ENCODE measurements at places on chromosomes 11 and 22. TPM values are rescaled to one million over a fixed set of nuclear protein-coding genes. Genes with fewer than 3 reads are reported as not detected.

GRCh38 chr11:94528551-94528950 lies 15.2 kb upstream of the FUT4 start:
- DNase-seq = no peak

DNA sequence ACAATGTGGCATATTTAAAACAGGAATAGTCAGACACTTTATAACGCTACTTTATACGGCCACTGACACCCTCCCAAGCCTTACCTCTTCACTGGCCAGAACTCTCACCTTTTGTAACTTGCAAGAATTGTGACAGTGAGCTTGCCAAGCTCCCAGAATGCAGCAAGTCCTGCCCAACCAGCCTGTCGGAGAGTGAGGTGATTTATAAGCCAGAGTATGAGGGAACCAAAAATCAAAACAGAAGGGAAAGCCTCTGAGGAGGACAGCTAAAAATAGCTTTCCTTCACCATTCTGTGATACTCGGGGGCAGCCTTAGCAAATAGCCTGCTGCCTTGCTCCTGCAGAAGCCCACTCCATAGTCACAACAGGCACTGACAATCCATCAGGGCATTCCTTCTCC lies 229.7 kb downstream of the FAM76B start:
- no peak for DNase-seq

DNA sequence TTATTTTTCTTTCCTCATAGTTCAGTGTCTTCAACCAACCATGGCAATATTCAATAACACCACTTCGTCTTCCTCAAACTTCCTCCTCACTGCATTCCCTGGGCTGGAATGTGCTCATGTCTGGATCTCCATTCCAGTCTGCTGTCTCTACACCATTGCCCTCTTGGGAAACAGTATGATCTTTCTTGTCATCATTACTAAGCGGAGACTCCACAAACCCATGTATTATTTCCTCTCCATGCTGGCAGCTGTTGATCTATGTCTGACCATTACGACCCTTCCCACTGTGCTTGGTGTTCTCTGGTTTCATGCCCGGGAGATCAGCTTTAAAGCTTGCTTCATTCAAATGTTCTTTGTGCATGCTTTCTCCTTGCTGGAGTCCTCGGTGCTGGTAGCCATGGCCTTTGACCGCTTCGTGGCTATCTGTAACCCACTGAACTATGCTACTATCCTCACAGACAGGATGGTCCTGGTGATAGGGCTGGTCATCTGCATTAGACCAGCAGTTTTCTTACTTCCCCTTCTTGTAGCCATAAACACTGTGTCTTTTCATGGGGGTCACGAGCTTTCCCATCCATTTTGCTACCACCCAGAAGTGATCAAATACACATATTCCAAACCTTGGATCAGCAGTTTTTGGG lies at the start of gene OR51T1:
TSS of gene OR51T1 (plus strand) at position 41 of the 641 bp plus-strand sequence. CDS start at position 41, 0 bp downstream.
- no peak for DNase-seq

DNA sequence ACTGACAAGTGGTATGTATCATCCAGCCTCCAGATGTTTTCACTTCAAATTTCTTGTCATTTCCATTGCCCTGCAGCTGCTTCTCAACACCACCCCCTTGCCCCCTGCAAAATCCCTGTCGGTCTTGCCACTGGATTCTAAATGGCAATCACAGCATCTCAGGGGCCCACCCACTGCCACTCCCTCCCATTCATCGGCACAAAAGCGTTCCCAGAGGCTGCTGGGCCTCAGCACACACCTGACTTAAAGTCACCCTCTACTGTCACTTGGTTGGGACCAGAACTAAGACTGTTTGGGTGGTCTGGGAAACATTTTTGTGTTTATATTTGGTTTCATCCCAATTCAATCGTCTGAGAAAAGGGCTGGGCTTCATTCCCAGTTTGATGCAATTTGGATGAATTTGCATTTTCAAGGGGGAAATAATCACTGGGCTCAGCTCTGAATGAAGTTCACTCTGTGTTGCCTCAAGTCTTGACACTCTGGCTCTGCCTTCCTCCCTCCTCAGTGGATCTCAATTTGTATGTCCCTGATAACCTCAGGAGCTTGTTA lies 27.1 kb downstream of the SYT13 start:
- DNase-seq = no peak

- no peak for DNase-seq
Observed at GRCh38 chr22:33006220-33006954, 51.8 kb downstream of the SYN3 start.

SLC37A4 gene
- total RNA-seq = 50.2 TPM

DNA sequence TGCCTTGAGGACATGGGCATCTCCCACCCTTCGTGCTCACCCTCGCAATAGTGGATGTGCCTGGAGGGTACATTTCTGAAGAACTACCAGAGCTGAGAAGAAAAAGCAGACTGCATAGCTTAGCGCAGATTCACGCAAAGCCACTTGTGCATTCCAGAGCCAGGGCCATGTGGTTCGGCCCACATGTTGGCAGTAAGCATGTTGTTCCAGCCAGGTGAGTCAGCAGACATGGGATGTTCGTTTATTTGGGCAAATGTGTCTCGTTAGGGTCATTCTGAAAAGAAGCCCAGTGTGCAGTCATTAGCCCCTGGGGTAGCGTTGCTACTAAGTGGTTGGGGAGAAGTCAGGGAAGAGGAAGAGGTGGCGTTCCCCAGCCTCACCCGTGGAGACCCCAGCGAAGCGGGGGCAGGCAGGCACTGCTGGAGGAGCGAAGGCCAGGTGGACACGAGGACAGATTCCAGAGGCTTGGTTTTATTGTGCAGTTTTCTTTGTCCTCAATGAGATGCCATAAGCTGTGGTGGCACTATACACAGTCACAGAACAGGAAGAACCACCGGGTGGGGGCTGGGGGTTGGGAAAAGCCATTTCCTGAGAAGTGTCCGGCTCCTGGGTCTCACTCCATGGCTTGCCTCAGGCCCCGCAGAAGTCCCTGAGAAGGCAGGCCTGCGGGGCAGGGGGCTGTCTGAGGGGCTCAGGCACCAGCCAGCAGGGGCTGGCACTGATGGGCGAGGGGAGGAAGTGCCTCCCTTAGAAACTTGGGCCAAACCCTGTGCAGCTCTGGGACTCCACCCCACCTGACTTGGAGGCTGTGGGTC lies 5.0 kb downstream of the THY1 start:
- no peak for DNase-seq

DNA sequence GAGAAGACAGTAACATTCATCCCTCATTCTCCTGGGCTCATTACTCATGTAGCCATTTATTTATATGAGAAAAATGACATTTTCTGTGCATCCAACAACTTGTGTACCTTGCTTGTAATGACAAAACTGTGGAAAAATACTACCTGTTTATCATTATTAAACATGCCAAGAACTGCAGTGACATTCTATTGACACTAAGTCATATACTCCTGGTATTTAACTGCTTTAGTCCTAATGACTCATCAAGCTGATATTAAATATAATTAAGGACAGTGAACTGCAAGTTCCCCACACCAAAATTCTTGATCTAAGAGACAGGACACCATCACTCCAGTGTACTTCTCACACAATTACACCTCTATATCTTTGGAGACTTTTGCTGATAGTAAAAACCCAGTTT lies 1328.7 kb upstream of the RAG2 start:
- no peak for DNase-seq

AHNAK gene
- total RNA-seq = 1.2 TPM

SCUBE2 gene
- total RNA-seq = 7.5 TPM

LRRC74B gene
- total RNA-seq = not detected

GRCh38 chr22:50599816-50600455 lies 657 bp upstream of the MAPK8IP2 start:
- peak; percentile 76 for DNase-seq

DNA sequence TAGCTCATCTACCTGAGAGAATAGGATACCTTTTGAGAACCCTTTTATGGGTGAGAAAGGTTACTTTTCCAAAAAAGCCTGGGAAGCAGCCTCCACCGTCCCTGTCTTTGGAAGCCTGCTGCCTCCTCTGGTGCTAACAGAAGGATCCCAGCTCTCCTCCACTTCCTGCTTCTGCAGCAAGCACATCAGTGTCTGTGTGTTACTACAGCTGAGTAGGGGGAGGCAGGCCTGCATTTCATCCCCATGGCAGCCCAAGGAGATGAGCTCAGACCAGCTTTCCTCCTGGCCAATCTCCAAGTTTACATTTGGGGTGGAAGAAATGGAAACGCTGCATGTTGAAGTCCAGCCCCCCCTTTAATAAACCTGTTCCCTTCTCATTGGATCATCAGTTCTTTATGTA lies 7.4 kb upstream of the CCDC34 start:
- no peak for DNase-seq

DNA sequence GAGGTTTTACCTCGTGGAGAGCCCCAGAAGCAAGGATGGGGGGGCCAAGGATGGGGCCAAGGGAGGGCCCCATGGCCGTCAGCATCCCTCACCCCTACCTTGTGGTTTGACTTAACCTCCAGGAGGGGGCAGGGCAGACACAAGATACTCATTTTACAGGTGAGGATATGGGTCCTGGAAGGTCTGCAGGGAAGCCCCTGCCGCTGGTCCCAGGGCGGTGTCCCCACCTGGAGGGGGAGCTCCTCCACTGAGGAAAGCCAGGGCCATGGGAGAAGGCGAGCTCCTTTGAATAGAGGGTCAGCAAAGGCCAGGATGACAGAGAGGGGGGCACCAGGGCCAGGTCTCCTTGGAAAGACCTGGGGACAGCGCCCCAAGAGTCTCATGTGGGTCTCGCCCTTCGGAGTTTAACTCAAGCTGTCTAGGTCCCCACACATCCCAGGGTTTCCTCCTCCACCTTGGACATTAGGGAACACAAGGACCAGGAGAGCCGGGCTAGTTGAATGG lies 5.9 kb upstream of the ADORA2A start:
- DNase-seq = no peak

- DNase-seq = no peak
Observed at GRCh38 chr22:42928969-42929837, 72.1 kb upstream of the ARFGAP3 start.

POU2AF2 gene
- total RNA-seq = not detected

DNA sequence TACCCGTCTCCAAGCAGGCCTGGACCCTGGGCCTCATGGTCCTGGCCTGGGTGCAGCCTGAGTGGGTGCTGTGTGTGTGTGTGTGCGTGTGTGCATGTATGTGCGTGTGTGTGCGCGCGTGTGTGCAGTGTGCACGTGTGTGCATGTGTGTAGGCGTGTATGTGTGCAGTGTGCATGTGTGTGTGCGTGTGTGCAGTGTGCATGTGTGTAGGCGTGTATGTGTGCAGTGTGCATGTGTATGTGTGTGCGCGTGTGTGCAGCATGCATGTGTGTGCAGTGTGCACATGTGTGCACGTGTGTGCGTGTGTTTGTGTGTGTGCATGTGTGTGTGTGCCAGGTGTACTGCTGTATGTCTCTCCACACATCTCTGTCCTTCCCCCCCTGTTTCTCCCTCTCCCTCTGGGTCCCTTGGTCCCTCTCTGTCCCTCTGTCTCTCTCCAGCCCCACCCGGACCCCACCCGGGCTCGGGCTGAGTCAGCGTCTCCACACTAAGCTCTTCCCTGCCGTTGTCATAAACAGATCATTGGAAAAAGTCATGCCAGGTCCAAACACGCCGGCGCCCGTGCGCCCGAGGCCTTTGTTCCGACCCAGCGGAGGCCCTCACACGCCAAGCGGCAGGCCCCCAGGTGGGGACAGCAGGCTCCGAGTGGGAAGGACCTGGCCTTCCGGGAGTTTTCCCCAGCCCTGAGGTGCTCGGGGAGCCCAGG lies 34.0 kb downstream of the WNT7B start:
- DNase-seq = no peak

- no peak for DNase-seq
Observed at GRCh38 chr11:112801025-112801816, 160.0 kb upstream of the NCAM1 start.

GRCh38 chr11:44165432-44165831 lies 70.0 kb downstream of the EXT2 start:
- no peak for DNase-seq

GRCh38 chr11:46364791-46365190 lies 16.7 kb upstream of the MDK start:
- DNase-seq = no peak

OR5B21 gene
- total RNA-seq = not detected

GRCh38 chr11:120952461-120953434 lies 71.2 kb upstream of the TBCEL start:
- DNase-seq = peak; percentile 90

- DNase-seq = no peak
Observed at GRCh38 chr11:3126901-3127691, 38.0 kb downstream of the OSBPL5 start.

DNA sequence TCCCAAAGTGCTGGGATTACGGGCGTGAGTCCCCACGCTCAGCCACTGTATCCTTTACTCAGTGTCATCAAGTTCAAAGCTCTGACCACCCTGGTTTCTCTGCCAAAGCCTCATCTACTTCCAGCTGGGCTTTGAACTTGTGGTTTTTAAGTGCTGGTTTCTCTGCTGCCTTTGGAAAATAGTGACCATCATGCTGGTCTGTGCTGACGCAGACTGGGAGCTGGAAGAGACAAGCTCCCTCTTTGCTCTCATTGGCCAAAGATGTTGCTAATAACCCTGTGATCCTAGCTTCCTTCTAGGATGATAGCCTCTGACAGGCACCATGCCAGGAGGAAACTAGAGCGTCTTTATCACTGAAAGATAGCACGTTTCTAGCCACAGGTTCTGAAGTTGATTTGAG lies 62.4 kb downstream of the ALX4 start:
- no peak for DNase-seq

RAG2 gene
- total RNA-seq = not detected

DNA sequence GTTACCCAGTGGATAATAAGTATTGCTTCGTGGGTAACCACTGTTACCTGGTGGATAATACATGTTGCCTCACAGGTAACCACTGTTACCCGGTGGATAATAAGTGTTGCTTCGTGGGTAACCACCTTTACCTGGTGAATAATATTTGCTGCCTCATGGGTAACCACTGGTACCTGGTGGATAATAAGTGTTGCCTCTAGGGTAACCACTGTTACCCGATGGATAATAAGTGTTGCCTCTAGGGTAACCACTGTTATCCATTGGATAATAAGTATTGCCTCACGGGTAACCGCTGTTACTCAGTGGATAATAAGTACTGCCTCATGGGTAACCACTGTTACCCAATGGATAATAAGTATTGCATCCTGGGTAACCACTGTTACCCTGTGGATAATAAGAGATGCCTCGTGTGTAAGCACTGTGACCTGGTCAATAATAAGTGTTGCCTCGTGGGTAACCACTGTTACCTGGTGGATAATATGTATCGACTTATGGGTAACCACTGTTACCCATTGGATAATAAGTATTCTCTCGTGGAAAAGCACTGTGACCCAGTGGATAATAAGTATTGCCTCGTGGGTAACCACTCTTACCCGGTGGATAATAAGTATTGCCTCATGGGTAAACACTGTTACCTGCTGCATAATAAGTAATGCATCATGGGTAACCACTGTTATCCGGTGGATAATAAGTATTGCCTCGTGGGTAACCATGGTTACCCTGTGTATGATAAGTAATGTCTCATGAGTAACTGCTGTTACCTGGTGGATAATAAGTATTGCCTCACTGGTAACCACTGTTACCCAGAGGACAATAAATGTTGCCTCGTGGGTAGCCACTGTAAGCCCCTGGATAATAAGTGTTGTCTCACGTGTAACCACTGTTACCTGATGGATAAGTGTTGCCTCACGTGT lies 20.1 kb upstream of the NXPE4 start:
- DNase-seq = no peak

All from neural crest cell (in vitro differentiated cells).